ENCODE measurements at places on chromosomes 11 and 22.

DNA sequence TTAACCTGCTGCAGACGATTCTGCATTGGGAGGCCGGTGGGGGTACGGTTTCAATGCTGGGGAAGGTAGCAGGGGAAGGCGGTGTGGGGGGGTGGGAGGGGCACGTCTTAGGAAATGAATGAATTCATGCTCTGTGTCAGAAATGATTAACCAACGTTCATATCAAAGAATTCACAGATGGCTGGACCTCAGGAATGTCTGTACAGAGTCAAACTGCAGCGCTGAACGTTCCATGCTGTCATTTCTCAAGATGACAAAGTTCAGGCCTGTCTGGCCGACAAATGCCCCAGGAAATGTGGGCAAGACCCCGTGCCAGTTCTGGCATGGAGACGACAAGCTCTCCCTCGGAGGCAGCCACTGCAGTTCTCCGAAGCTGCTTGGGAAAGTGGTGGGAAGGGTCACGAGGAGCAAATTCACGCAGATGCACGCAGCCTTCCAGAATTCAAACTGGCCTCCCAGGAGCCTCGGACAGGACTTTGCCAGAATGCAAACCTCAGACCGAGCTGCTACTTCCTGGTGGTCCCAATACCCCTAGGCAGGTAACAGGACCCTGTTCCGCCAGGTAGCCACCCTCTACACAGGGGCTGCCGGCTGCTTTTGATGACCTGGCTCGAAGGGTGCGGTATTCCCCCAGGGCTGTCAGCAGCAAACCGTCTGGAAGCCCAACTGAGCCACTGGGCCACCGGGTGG lies 81.5 kb downstream of the TRMU start:
- no peak for DNase-seq

DNA sequence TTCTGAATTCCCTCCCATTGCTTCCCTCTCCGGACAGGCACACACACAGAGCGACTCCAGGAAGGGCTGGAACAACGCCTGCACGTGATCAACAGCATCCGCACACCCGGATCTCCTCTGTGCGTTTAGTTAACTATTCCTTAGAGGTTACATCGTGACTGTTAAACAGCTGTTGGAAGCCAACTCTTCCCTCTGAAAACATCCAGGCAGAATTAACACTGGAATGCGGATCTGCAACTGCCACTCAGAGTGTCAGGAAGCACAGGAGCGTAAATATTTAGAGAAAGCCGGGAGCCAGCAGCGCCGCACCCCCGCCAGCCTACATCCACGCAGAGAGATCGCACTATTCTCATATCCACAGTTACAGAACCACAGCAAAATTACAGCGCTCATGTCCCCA lies 46.2 kb downstream of the SHANK2 start:
- peak; percentile 30 for DNase-seq

GRCh38 chr11:27039873-27040272 lies 742 bp upstream of the BBOX1 start:
- no peak for DNase-seq

DNA sequence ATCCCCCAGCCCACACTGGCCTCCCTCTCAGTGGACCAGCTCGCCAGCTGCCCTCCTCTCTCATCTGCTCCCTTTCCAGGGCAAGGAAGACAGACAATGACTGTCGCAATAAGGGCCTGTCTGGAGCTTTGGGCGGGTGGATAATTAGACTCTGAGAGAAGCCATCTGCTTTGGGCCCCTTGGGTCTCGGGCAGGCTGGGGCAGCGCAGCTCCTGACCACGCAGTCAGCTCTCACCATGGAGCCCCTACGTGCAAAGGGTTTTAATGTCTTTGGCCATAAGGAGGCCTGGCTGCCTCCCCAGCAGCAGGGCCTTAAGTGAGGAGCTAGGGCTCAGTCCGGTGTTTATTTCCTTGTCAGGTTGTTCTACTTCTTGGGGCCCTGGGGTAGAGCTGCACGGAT lies 153.9 kb downstream of the CHST1 start:
- peak; percentile 16 for DNase-seq

GRCh38 chr11:13338427-13339069 lies 61.0 kb downstream of the BMAL1 start:
- no peak for DNase-seq

- no peak for DNase-seq
These were observed at the start of gene TSKU for GRCh38 chr11:76783294-76783895. Gene TSKU (plus strand): TSS chr11:76783356. CDS start chr11:76795617, 12,261 bp downstream.

DNA sequence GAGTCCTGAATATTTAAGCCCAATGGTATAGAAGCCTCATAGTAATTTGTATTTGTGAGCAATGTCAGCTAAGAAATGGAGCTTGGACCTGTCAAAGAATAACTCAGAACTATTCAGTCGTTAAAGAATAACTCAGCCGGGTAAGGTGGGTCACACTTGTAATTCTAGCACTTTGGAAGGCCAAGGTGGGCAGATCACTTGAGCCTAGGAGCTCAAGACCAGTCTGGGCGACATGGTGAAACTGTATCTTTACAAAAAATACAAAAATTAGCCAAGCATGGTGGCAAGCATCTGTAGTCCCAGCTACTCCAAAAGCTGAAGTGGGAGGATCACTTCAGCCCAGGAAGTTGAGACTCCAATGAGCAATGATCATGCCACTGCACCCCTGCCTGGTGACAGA lies 1526.5 kb downstream of the LRRC4C start:
- DNase-seq = peak; percentile 3

- no peak for DNase-seq
These were observed 553.6 kb downstream of the NTM start for GRCh38 chr11:131924001-131924400.

- DNase-seq = no peak
These were observed 2.9 kb upstream of the HMBS start for GRCh38 chr11:119081682-119082260.

DNA sequence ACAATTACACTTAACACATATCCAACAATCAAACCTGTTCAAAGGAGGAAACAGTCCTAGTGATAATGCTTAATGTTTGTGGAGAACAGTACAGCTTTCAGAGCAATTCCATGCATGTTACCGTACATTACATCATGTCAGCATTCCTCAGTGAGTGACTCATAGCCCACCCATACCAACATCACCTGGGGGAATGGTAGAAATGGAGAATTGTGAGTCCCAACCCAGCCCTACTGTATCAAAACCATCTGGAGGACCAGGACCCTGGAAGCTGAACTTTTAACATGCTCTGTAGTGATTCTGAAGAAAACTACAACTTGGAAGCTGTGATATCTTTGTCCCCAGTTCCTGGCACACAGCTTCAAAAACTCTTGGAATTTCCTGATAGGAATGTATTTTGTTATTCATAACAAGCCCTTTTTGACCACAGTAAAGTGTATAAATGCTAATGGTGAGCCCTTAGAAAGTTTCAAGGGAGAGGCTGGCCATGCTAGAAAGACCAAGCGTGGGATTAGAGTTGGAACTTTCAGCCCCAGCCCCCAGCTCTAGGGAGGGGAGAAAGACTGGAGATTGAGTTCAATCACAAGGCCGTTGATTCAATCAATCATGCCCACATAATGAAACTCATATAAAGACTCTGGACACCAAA lies 301.1 kb downstream of the BUD13 start:
- no peak for DNase-seq

DNA sequence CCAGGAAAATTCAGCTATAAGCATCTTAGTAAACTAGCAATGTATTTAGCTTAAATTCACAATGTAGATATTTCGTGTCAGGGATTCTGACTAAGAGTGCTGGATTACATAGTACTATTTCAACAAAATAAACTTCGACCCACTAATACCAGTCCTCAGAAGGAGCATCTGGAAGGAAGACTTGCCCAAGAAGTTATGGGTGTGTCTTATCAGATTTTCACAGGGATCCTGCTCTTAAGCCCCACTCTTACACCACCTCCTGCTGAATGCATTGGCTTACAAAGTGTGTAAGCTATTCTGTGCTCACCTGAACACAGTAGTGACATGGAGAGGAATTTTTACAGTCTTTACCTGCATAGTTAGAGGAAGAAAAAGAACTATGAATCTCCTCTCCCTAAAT lies 35.4 kb upstream of the ANO5 start:
- DNase-seq = no peak

DNA sequence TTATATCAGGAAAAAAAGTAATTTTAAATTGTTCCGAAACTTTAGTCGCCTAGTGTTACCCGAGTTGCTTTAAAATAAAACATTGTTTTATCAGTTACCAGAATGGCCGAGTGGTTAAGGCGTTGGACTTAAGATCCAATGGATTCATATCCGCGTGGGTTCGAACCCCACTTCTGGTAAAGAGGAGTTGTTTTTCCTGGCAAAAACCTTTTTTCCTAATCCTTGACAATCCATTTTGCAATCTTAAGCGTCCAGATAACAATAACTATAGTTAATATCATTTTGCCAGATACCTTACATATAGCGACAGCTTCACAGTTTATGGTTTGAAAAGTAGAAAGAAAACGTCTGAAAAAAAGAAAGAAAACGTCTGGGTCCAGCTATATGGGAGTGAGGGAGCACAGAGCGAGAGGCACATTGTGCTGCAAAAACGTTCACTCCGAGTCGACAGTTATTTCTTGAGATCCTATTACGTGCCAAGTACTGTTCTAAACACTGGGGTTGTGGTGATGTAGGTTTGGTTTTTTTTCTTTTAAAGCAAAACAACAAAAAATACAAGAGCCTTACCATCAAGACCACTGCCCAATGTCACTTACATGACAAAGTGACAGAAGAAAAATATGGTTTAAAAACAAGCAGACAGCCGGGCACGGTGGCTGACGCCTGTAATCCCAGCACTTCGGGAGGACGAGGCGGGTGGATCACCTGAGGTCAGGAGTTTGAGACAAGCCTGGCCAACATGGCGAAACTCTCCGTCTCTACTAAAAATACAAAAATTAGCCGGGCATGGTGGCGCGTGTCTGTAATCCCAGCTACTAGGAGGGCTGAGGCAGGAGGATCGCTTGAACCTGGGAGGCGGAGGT lies 40.6 kb downstream of the OR4D9 start:
- DNase-seq = no peak

DNA sequence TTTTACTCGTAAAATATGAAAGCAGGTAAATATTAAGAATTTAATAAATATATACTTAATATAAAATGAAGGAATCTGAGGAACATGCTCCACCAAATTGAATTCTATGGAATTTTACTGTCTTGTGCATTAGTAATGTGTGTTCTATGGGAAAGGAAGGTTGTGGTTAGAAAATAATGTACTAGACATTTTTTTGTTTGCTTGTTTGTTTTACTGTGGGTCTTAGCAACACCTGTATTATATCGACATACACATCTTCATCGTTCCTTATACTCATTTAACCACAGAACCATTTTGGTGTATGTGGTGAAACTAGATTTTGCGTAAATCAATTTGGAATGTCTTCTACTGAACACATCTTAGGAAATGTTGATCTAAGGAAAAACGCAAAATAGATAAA lies 114.1 kb upstream of the MTMR2 start:
- no peak for DNase-seq

GRCh38 chr11:62340269-62340901 lies 3.1 kb downstream of the ASRGL1 start:
- no peak for DNase-seq

GRCh38 chr11:101034076-101034475 lies 95.5 kb downstream of the PGR start:
- DNase-seq = peak; percentile 6

GRCh38 chr11:123560006-123560405 lies 94.4 kb downstream of the SCN3B start:
- DNase-seq = peak; percentile 51

GRCh38 chr11:79482800-79483199 lies 42.0 kb upstream of the TENM4 start:
- DNase-seq = no peak

GRCh38 chr22:44586351-44586990 lies 88.4 kb upstream of the RTL6 start:
- DNase-seq = no peak

DNA sequence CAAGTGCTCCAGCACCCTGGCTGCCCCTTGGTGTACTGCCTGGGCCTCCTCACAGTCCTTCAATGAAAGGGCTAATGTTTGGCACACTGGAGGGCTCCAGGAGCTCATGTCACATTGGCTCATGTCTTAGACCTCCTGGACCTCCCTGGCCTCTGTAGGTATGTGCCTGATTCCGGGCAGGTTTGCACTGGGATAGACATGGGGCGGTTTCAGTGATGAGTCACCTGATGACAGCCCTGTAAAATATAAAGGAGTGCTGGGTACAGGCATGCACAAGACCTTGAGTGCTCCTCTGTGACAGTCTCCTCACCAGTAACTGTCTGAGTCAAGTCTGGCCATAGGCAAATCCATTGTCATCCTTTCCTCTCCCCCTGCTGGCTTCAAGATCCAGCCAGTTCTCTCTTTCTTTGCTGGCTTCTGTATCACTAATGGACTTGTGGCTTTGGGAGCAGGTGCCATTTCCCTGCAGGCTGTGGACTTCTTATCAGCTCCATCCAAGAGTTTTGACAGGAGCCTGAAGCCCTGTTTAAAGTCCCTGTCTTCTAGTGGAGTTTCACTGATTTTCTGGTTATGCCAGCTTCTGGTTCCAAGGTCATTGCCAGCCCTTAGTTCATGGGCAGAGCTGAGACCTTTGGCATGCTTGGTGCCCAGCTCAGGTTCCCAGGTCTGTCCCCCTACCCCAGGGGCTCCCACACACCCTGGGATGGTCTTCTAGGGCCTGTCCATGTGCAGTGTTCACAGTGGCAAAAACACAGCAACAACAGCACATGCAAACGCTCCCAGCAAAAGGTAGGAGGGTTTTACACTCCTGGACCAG lies 22.7 kb upstream of the P2RY2 start:
- no peak for DNase-seq

DNA sequence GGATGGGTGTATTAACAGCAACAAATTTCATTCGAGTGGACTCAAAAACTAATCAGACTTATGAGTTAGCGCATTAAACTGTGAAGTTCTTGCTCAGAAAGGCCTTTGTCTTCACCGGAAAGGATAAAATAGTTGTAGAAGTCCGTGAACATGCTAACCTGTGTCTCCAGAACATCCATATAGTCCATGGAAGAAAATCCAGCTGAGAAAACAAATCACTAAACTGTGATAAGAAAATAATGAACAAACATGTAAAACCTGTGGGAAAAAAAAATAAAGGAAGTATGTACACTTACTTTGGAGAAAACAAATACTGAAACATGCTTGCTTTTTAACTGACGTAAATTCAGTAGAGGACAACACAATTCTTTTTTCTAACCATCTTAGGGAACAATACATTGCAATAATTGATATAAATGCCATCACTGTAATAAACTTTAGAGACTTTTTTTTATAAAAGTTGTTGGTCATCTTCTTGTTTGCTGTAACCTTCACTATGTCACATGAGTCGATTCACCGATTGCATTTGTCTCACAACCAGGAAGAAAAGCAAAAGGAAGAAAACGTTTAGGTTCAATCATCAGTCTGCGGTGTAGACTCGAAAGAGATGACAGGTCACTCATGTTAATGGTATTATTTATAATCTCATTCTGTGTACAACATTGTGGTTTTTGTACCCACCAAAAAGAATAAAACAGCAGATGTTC lies 41.9 kb downstream of the MSANTD4 start:
- DNase-seq = no peak

DNA sequence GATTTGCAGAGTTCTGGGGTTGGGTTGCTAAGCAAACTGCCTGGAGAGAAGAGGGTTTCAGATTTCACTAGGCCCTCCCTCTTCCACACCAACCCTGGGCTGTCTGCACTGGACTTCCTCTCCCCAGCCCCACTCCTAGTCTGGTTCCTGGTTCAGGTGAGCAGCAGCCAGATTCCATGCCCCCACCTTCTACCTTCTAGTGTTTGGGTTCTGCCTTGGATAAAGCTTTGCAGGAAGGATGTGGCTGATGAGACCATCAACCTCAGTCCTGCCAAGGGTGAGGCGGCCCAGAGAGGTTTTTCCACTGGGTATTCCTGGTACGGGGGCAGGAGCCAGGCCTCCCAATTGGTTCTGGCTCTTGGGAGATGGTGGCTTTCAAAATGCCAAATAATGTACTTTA lies 68.3 kb downstream of the BCR start:
- no peak for DNase-seq

Data from left renal pelvis (tissue), 4 donors.